ENCODE measurements at places on chromosomes 6 and 20. TPM values are rescaled to one million over a fixed set of nuclear protein-coding genes. Genes with fewer than 3 reads are reported as not detected.

Gene RIMS1
- 2.0 TPM for polyA plus RNA-seq

Gene DLK2
- 1.1 TPM for polyA plus RNA-seq

Gene GRIK2
- polyA plus RNA-seq, result 18.0 TPM

Gene SSTR4
- polyA plus RNA-seq, result 0.14 TPM

Gene PDYN
- 0.20 TPM for polyA plus RNA-seq

Gene PTPRA
- polyA plus RNA-seq, result 141 TPM

Gene RING1
- 53.1 TPM for polyA plus RNA-seq

Gene RIPOR2
- 7.3 TPM for polyA plus RNA-seq

Gene TMEM151B
- polyA plus RNA-seq, result 1.5 TPM

Gene BMP5
- polyA plus RNA-seq, result 1.8 TPM

Gene GSTA2
- 0.29 TPM for polyA plus RNA-seq

Gene AGPAT1
- 84.4 TPM for polyA plus RNA-seq

DNA sequence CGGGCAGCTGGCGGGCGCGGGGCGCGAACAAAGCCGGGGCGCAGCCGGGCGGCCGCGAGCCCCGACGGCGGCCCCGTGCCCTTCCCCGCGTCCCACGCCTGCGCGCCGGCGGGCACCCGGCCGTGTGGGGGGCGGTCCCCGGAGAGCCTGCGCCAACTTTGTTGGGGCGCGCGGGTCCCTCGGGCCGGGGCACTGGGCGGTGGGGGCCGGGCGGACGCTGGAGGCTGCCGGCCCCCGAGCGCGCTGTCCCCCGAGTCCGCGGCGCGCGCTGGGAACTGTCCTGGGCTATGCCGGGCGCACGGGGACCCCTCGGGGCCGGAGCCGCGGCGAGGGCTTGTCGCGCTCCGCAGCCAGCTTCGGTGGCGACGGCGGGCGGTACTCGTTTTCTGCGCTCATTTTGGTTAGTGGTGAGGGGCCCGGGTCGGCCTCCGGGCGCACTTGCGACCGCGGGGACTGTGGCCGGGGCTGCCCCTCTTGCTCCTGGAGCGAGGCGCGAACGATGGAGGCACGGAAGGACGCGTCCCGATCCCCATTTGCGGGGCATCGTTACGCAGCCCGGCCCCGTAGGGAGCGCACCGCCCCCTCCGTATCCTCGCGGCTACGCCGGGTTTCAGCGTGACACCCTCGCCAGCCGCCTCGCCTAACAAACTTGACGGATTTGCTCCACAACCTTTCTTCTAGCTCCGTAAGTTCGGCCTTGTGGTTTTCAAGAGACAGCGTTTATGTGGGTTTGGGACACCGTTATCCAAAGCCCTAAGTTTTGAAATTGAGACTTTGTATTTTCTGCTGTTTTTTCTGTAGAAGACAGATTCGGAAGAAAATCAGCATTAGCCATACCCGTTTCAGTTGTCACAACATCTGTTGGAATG lies 622 bp downstream of the SS18L1 start:
- no peak for DNase-seq

DNA sequence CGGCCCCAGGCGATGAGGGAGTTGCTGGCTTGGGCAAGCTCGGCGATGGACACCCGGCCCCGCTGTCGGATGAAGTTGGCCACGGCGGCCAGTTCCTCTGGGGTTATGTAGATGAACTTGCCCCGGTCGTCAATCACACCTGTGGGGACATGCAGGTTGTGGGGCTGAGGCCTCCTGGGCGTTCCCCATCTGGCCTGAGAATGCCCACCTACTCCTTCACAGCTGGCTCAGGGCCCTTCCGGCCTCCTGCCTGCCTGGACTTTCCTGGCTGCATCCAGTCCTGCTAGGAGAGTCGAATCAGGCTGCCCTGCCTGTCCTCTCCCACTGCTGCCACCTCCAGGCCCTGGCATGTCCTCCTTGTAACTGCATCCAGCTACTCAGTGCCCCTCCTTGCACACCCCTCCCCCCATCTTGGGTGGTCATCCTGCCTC lies 13.8 kb downstream of the DDRGK1 start:
- DNase-seq, result no peak

- peak; percentile 79 for DNase-seq
Measured at GRCh38 chr20:38152621-38153221, 12.3 kb downstream of the TGM2 start.

GRCh38 chr20:41902346-41902745 lies 284.2 kb upstream of the CHD6 start:
- no peak for DNase-seq

- DNase-seq, result no peak
Measured at GRCh38 chr6:4930025-4930691, 73.7 kb downstream of the RPP40 start.

DNA sequence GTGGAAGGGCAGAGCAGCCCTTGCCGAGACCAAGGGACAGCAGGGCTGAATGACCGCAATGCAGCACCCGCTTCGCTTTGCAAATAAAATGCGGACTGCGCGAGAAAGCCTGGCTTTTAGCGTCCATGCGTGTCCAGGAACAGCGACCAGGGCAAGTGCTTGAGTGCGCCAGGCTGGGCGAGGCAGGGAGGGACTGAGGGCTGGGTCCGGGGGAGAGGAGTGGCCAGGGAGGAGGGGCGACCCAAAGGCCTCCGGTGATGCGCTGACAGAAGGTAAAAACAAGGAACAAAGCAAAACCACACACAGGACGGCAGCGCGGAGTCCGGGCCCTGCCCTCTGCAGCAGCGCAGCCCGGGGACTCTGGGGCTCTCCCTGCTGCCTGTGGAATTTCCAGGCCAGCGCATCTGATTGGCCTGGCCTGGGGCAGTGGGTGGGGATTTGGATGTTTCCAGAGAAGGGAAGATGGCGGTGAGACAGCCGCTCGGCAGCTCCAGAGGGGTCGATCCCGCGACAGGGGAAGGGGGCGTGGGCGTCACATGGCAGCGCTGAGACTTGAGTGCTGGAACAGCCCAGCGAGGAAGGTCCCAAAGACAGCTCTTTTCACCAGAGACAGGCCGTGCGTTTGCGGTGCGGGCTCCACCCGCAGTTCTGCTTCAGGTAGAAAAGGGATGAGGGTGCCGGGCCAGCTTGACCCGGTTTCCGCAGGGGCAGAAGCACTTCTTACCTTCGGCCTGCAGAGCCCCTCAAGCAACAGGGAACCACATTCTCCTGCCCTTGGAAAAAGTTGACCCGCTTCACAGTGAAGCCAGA lies 51.8 kb downstream of the SSR1 start:
- DNase-seq, result peak; percentile 72

DNA sequence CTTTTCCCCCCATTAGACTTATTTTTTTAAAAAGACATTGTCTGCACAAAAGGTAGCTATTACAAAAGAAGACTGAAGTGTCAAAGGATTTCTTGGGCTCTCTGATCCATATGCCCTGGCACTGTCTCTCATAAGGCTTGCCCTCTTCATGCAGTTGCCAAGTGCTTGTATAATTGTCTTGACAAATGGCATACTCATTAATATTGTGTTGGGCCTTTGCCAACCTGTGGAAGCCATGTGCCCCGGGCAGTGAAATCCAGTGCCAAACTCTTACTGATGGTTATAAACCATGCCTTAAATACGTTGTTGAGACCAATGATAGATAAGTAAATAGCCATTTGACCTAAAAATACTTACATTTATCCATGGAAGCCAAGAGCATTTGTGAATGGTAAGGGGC lies 98.1 kb downstream of the FARS2 start:
- DNase-seq, result no peak

DNA sequence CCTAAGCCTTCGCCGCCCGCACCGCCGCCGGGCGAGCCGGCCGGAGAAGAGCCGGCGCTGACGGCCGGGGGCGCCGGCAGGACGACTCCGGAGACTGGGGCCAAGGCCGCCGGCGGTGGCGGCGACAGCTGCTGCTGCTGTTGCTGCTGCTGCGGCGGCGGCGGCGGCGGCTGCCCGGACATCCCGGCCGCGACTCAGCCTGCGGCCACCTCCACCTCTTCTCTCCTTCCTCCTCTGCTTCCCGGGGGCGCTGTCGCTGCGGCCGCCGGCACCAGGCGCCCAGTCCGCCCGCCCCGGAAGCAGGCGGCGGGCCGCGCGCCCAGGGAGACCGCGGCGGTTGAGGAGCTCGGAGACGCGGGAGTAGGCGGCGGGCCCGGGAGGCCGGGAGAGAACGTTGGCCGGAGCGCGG lies 307 bp downstream of the RANBP9 start:
- DNase-seq, result peak; percentile 20

- no peak for DNase-seq
Measured at GRCh38 chr20:41038878-41039404, 10.3 kb downstream of the TOP1 start.

DNA sequence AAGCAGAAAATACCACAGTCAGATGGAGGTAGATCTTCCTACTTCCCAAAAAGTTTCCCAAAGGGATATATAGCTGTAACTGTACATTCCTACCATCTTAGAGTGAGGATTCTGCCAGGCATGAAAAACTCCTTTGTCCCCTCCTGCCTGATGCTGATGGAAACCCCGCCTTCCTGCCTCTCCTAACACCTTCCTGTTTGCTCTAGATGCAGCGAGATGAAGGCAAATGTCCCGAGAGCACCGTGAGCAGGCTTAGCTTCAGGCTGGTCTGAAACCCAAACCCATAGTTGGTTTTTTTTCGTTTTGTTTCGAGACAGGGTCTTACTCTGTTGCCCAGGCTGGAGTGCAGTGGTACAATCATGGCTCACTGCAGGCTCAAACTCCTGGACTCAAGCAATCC lies 55.6 kb downstream of the MYB start:
- no peak for DNase-seq

DNA sequence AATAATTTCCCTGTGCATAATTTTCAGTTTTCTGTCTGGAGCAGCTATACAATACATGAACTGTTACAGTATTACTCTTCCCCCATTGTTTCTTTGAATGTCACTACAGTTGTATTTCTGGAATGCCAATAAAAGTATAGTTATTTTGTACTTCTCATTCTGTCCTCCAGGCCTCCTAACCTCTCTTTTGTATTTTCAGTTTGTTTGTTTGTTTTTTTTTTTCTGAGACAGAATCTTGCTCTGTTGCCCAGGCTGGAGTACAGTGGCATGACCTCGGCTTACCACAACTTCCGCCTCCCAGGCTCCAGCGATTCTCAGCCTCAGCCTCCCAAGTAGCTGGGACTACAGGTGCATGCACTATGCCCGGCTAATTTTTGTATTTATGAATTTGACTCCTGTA lies 16.8 kb upstream of the ARID1B start:
- no peak for DNase-seq

GRCh38 chr6:140427842-140428241 lies 1053.4 kb upstream of the CITED2 start:
- DNase-seq, result no peak

- no peak for DNase-seq
Measured at GRCh38 chr6:108727966-108728730, 120.1 kb upstream of the ARMC2 start.

DNA sequence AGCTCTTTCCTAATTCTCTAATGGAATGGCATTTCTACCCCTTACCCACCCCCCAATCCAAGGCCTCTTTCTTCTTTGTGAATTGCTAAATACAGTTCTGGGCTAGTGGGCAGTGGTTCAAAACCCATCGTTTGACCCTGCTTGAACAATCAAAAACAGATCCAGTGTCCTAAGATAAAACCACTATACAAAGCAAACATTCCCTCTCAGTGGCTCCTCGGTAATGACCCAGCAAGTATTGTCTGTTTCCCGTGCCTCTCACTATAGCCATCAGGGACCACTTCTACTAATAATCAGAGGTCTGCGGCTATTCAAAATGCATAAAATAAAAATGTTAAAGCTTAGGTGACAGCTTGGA lies 143.5 kb upstream of the AKAP12 start:
- DNase-seq, result no peak

- no peak for DNase-seq
Measured at GRCh38 chr20:15767586-15767985, 805.7 kb downstream of the KIF16B start.

DNA sequence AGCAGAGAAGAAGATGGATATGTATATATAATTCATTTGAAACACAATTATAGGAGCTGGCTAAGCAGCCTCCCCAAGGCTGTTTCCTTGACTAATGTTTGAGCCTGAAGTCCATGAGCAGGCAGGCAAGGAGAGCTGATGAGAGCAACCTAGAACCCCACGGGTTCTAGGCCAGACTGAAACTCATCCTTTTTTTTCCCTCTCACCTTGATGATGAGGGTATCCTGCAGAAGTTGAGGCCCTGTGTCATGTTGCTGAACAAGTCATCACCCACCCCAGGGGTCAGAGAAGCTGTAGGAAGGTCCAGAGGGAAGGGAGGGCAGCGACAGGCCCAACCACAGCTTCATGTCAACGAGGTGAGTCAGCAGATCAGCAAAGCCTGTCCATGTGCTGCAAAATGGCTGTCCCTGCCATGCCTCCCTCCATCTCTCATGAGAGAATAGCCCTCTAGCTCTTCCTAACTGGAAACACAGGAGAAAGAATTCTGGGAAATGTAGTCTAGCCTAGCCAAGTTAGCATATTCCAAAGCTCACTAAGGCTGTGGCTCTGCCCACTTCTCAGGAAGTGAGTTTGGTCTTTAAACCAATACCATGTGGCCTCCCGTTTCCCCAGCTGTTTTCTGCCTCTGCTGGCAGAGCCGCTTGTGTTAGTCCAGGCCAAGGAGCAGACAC lies 91.3 kb upstream of the DTNBP1 start:
- no peak for DNase-seq

- DNase-seq, result no peak
Measured at GRCh38 chr20:7257692-7258466, 490.4 kb downstream of the BMP2 start.

DNA sequence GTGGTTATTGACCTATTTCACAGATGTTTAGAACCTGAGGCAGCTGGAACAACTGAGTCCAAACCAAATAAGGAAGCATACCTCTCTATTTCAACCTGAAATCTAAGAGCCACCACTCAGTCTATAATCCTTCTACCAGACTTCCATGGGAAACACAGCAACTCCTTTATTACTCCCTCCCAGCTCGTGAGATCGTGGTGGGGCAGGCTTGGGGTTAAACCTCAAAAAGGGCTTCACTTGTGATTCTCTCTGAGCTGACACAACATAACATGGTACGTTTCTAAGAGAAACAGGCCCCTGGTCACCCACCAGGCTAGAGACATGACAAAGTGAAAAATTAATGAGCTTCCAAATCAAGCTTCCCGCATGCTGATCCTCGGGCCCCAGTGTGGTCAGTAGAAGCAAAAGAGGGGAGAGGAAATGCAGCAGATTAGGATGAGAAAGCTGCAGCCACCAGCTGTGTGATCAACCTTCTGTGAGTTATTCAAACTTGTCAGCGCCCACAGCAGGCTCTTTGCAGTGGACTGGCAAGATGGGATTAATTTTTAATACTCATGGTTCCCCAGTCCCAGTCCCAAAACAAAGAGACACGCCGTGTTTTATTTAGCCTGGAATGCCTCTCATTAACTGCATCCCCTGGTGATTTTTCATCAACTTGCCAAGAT lies 9.3 kb downstream of the PKHD1 start:
- no peak for DNase-seq

DNA sequence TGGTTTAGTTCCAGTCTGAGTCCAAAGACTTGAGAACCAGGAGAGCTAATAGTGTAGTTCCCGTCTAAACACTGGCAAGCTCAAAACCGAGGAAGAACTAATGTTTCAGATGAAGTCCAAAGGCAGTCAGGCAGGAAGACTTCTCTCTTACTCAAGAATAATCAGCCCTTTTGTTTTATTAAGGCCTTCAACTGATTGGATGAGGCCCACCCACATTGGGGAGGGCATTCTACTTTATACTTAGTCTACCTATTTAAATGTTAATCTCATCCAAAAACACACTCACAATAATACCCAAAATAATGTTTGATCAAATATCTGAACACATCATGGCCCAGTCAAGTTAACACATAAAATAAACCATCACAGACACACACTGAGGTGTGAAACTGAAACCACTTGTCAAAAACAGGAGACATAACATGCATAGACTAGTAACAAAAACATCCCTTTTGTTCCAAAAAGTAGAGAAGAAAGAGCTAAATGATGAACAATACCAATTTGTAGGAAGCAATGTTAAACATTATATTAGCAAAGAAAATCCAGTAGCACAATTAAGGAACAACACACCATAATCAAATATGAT lies 50.2 kb upstream of the SENP6 start:
- no peak for DNase-seq

All from left renal pelvis (tissue), 4 donors.